Renal cortical epithelial cell (primary cell): ENCODE measurements at places on chromosomes 6 and 20. TPM values are rescaled to one million over a fixed set of nuclear protein-coding genes. Genes with fewer than 3 reads are reported as not detected.

DNA sequence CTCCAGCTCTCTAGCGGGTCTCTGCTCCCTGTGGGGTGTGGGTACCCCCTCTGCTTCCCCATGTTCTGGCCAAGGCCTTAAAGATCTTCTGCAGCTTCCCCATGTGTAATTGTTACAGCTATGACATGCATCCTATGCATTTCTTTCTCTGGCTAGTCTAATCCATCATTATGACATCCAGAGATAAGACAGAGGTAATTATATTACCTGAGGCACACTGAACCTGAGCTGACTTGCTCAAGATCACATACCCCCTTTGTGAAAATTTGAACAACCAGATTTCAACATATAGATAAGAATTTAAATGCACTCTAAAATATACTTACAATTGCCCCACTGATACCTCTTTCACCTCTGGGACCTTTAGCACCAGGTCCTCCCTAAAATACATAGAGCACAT, 102.4 kb downstream of the COL12A1 start:
- no peak for DNase-seq

- DNase-seq, result peak; percentile 59
These were observed 106.8 kb downstream of the CDK19 start for GRCh38 chr6:110708295-110708950.

- no peak for DNase-seq
These were observed 34.3 kb downstream of the CEP250 start for GRCh38 chr20:35489717-35490116.

- DNase-seq, result no peak
These were observed 14.5 kb downstream of the FERMT1 start for GRCh38 chr20:6108330-6108729.

- DNase-seq, result no peak
These were observed 146.4 kb downstream of the AKAP7 start for GRCh38 chr6:131281471-131282270.

DNA sequence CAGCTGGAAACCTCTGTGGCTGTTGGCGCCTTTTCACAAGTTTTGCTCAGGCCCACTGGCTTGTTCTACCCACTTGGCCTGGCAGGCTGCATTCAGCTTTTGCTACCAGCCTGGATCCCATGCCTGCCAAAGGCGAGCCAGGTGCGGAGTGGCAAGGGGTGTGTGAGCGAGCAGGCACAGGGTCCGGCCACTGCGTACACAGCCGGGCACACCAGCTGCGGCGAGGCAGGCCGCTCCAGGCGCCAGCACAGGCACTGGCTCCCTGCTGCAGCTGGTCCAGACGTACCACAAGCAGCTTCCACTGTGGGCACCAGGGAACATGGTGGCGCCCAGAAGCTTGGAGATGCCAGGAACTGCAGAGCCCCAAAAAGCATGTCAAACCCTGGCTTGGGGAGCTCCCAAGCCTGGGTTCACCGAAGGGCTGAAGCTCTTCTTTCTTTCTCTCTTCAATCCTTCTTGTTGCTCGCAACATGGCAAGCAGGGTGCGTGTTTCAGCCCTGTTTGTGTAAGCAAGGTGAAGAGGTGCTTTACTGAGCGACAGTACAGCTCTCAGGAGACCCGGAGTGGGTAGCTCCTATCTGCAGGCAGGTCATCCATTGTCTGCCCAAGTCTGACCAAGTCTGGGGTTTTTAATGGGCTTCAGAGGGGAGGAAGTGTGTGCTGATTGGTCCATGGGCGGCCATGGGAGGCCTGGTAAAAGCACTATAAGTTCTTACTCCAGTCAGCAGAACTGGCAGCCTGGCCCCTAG, 32.6 kb upstream of the GRM4 start:
- no peak for DNase-seq

GRCh38 chr6:144931172-144932035, 646.3 kb downstream of the UTRN start:
- peak; percentile 31 for DNase-seq

DNA sequence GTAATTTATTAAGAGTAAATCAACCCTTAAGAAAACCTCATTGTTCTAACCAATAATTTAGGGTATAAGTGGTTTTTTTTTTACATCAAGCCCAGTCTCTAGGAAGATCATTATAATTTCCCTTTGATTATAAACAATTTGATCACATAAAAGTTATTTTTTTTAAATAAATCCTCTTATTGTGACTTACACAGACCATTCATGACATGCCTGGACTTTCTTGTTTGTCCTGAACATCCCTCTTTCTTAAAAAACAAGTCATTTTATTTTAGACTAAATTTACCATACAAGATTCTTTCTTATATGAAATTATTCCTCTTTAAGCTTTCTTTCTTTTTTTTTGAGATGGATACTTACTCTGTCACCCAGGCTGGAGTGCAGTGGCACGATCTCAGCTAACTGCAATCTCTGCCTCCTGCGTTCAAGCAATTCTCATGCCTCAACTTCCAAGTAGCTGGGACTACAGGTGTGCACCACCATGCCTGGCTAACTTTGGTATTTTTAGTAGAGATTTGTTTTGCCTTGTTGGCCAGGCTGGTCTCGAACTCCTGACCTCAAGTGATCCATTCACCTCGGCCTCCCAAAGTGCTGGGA, 53.6 kb upstream of the AGPAT4 start:
- DNase-seq, result peak; percentile 2

DNA sequence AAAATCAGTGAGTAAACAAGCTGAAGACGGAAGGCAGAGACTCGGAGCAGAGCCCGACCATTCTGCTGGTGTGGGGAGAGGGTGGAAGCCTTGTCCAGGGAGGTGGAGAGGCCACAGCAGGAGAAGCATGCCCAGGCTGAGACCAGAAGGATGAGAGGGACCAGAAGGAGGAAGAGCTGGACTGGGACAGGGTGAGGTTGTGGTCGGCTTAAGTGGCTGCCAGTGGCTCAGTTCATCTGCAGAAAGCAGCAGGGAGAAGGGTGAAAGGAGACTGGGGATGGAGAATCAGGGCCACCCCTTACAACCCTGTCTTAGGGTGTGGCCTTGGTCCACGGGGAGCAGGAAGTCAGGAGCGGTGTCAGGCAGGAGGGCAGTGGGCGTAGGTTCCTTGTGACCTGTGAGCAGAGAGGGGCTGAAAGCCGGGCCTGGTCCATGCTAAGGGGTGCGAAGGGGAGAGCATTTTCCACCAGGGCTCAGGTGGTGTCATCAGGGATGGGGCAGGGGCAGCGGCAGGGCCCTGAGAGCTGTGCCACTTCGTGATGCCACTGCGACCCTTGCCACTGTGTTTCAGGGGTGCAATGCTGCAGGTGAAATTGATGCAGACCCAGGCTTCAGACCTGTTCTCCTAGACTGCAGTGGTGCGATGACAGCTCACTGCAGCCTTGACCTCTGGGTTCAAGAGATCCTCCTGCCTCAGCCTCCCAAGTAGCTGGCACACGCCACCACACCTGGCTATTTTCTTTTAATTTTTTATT, 81.1 kb downstream of the TTLL2 start:
- no peak for DNase-seq

DNA sequence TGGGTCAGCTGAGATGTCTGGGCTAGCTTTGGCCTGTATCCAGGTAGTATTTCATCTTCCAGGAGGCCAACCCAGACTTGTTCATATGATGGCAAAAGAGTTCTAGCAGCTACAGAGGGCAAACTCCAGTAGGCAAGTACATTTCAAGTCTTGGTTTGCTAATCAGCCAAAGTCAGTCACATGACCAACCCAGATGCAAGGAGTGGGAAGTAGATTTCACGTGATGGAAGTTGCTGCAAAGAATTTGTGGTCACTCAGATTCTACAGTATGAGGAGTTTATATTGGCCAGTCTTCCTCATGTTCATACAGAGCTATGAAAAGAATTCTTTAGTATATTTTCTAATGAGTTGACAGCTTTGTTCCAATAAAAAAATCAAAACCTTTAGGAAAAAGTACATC, 101.8 kb downstream of the PHACTR1 start:
- no peak for DNase-seq

GRCh38 chr20:59705651-59706399, 101.5 kb downstream of the PHACTR3 start:
- peak; percentile 55 for DNase-seq

DNA sequence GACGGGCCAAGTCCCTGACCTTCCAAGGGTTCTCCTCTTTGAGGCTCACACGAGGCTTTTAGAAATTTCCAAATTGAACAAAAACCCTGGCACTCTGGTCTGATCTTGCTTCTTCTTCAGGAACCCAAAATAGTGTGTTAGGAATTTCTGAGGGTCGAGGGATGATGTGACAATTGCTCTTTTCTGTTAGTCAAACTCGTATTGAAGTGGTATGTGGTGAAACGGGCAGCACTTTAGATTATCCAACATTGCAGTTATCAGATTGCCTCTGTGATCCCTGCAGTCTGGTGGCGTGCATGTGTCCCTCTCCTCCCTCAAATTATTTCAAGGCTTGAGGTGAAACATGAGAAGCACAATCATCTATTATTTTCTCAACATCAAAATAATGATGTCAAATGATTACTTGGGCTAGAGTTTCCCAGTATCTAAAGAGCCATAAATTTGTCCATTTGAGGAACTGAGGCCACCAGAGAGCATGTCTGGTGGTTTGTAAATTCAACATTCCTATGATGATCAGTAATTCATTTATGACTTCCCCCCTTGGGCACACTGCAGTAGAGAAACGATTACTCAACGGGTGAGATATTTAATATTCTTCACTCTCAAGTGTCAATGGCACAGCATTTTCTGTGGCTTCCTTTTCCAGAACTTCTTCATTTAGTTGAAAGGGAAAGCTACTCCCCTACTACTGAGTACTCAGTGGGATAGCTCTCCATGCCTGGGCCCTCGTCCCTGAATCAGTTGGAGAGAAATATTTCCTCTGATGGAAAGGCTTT, 308.6 kb upstream of the MAP3K7 start:
- DNase-seq, result no peak

- peak; percentile 39 for DNase-seq
These were observed 31.6 kb upstream of the SNX9 start for GRCh38 chr6:157791450-157791849.

- peak; percentile 18 for DNase-seq
These were observed 26.4 kb downstream of the ARMC2 start for GRCh38 chr6:108874470-108875160.

DNA sequence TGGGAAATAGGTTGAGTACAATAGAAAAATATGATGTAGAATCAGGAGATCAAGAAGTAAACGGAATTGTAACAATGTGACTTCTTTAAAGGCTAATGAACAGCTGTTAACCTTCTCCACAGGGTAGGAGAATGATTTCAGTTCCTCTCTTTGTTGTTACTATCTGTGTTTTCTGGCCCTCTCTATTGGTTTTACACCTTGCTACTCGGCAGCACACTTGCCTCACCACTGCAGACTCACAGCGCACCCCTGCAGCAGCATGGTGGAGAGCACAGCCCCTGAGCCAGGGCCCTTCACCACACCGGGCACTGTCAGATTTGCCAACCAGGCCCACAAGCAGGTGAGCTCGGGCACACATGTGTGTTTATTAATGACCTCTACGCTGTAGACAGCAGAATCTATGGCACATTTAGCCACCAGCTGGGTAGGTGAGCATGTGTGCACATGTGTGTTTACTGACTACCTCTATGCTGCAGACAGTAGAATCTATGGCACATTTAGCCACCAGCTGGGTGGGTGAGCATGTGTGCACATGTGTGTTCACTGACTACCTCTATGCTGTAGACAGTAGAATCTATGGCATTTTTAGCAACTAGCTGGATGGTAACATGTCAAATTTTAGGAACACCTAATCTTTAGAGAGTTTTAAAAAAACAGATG, 16.8 kb downstream of the SFT2D1 start:
- no peak for DNase-seq

DNA sequence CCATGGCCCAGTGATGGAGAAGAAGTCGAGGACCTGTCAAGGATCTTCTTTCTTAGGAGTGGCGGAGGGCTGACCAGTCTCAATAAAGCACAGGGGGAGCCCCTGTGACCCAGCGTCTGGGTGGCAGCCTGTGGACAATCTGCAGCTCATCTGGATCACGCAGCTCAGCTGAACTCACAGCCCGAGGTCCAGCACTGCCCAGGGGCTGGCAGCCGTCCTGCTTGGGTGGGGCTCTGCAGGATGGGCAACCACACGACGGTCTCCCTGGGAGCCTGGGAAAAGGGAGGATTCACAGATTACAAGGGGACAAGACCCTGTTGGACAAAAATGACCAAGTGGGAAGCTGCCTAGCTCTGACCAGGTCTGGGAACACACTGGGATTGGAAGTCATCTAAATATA, 110.8 kb downstream of the MYLK4 start:
- no peak for DNase-seq

- no peak for DNase-seq
These were observed 783 bp downstream of the LRRC73 start for GRCh38 chr6:43509142-43509983.

DNA sequence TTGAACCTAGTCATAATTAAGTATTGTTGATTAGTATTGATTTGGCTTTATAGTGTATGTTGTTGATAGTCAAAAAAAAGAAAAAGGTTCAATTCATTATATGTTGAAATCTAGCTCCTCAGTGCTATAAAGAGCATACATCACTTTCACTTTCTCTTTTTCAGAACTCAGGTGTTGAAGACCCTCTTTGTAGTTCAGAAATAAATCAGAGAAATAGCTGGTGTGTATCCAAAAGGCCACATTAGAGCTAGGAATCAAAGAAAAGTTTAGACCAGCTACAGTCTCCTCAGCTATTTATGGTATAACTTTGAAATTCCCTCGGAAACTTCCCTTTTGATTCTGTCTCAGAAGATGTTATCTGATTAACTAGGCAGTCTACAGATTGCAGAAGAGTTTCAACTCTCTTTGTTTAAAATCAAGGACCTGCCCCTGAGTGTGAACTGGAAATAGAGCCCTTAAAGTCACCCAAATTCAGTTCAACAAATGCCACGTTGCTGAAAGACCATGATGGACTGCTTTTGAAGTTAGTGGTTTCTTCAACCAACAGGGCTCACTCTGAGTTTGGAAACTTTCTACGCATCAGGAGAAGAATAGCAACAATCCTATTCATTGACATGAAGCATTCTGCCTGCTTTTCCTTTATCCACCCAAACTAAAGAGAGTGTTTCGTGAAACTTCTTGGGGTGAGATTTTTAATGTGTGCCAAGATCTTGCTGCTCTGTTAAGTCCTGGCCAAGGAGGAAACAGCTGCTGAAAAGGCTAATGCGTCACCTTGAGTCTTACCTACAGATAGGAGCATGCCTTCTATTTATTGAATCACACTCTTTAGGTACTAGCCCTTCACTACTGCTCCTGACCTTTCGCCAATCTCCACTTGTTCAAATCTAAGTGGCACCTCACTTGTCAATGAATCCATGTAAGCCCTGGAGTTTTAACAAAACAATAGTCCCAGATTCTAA, 111.7 kb downstream of the TNFRSF21 start:
- DNase-seq, result no peak

DNA sequence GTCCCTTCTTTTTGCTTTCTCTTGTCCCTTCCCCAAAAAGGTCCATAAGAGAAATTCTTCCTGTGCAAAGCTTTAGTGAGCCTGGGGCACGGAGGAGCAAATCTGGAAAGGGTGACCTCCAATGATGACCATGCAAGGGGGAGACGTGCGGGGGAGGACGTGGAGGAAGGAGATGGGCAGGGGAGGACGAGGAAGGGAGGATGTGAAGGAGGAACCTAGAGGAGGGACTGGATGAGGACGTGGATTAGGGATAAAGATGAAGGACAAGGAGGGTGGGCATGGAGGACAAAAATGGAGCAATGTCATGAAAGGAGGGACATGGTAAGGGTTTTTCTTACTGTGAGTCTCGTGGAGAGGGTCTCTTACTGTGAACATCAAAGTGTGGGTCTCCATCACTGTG, 139.5 kb downstream of the ERMARD start:
- no peak for DNase-seq

The ALDH8A1 gene
- 2.8 and 3.6 TPM in 2 replicates for total RNA-seq

The TMEM63B gene
- 59.6 and 112 TPM in 2 replicates for total RNA-seq

The SLC22A7 gene
- total RNA-seq, result not detected in 2 replicates

The IL17F gene
- total RNA-seq, result not detected in 2 replicates

The CTCFL gene
- total RNA-seq, result not detected in 2 replicates

The FAXC gene
- total RNA-seq, result 7.8 and 8.1 TPM in 2 replicates

The EDN3 gene
- not detected in 2 replicates for total RNA-seq

The BMP5 gene
- not detected in 2 replicates for total RNA-seq

The RSPH4A gene
- 1.5 TPM in 1 of 2 replicates, not detected in the other for total RNA-seq

The LY6G6C gene
- not detected in 2 replicates for total RNA-seq
